ENCODE measurements at places on chromosomes 3 and 15. TPM values are rescaled to one million over a fixed set of nuclear protein-coding genes. Genes with fewer than 3 reads are reported as not detected.

Gene CASR
- not detected for total RNA-seq

Gene CCR9
- not detected for total RNA-seq

Gene TICRR
- 14.1 TPM for total RNA-seq

Gene COX5A
- total RNA-seq: 551 TPM

Data from A549 treated with ZK216348 at 1 μM for 4 hours (cell line).